ENCODE measurements at places on chromosomes 3 and 15. TPM values are rescaled to one million over a fixed set of nuclear protein-coding genes. Genes with fewer than 3 reads are reported as not detected.

- no peak for DNase-seq
- no peak overlapping the region for H3K27ac ChIP-seq
- no peaks in the 10 kb centered on the region for H3K4me1 ChIP-seq
- no peak overlapping the region for H3K4me3 ChIP-seq
These were observed 14.2 kb downstream of the CPA3 start for GRCh38 chr3:148879256-148879655.

- H3K27ac ChIP-seq, result no peak overlapping the region
- H3K4me1 ChIP-seq, result no peaks in the 10 kb centered on the region
- H3K27me3 ChIP-seq, result no peaks in the 10 kb centered on the region
- no peak for DNase-seq
These were observed 92.8 kb downstream of the DAPK2 start for GRCh38 chr15:63953524-63953923.

The SLC9C1 gene
- not detected for total RNA-seq

The TNFSF10 gene
- 44.0 TPM for total RNA-seq

- no peak overlapping the region for H3K27ac ChIP-seq
- H3K36me3 ChIP-seq, result no peaks in the 10 kb centered on the region
- H3K4me3 ChIP-seq, result no peak overlapping the region
- no peaks in the 10 kb centered on the region for H3K4me1 ChIP-seq
These were observed 432.1 kb downstream of the NSUN3 start for GRCh38 chr3:94494992-94495391.

DNA sequence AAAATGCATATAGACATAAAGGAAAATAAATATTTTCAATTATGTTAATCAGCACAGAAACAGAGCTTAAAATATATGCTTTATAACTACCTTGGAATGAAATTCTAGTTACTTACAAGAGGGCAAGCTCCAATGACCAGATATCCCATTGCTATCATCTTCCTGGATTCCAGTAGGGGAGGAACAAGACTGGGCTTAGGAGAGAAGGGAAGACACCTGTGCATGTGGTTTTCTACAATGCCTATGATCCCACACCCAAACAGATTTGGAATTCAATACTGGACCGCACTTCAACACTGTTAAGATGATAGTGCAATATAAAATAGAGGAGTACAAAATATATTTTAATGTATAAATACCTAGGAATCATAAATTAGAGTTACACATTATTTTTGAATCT lies 79.6 kb downstream of the ARPP21 start:
- H3K27me3 ChIP-seq, result no peaks in the 10 kb centered on the region
- no peaks in the 10 kb centered on the region for H3K4me1 ChIP-seq
- H3K36me3 ChIP-seq, result no peaks in the 10 kb centered on the region

DNA sequence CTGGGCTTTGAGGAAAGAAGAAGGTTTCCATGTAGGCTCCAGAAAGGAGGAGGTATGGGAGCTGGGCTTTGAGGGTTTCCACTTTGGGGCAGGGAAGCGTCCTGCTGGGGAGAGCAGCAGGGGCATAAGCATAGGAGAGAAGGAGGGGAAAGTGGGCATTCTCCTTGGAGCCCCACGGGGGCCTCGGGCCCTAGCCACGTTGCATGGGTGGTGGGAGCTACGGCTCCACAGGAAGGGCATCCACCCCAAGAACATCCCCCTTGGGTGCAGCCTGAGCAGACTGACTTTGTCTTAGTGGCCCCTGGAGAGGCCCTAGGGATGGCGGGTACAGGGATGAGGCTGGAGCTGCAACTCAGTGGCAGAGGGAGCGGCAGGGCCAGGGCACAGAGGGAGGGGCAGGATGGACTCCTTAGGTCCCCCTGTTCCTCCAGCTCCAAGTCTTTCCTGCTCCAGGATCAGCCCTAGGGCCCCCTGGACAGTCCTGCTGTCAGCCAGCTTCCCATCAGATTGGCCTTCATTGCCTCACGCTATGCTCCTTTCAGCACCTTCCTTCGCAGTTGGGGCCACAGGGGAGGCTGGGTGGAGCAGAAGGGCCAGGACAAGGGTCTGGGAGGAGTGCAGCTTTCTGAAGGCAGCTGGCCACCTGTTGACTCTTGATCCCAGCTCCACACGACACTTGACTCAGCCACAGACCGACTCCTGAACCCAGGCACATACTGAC lies 22.9 kb downstream of the PRR20G start:
- H3K27ac ChIP-seq, result no peak overlapping the region
- no peak for DNase-seq
- H3K4me1 ChIP-seq, result no peaks in the 10 kb centered on the region
- no peak overlapping the region for H3K4me3 ChIP-seq
- peaks cover 3% of the 10 kb centered on the region for H3K27me3 ChIP-seq
- H3K36me3 ChIP-seq, result no peaks in the 10 kb centered on the region

DNA sequence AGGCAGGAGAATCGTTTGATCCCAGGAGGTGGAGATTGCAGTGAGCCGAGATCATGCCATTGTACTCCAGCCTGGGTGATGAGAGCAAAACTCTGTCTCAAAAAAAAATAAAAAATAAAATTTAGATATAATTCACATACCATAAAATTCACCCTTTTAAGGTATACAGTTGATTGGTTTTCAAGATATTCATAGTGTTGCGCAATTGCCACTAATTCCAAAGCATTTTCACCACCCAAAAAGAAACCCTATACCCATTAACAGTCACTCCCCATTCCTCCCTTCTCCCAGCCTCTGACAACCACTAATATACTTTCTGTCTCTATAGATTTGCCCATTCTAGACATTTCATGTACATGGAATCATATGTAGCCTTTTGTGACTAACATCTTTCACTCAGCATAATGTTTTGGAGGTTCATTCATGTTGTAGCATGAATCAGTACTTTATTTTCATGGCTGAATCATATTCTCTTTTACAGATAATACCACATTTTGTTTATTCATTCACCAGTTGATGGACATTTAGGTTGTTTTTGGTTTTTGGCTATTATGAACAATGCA lies 116.7 kb downstream of the RASA2 start:
- no peak overlapping the region for H3K4me3 ChIP-seq

- H3K4me3 ChIP-seq, result no peak overlapping the region
- H3K27ac ChIP-seq, result no peak overlapping the region
- DNase-seq, result no peak
These were observed 54.0 kb upstream of the POMGNT2 start for GRCh38 chr3:43159876-43160255.

The CTXN2 gene
- not detected for total RNA-seq

The AMIGO3 gene
- 0.72 TPM for total RNA-seq

DNA sequence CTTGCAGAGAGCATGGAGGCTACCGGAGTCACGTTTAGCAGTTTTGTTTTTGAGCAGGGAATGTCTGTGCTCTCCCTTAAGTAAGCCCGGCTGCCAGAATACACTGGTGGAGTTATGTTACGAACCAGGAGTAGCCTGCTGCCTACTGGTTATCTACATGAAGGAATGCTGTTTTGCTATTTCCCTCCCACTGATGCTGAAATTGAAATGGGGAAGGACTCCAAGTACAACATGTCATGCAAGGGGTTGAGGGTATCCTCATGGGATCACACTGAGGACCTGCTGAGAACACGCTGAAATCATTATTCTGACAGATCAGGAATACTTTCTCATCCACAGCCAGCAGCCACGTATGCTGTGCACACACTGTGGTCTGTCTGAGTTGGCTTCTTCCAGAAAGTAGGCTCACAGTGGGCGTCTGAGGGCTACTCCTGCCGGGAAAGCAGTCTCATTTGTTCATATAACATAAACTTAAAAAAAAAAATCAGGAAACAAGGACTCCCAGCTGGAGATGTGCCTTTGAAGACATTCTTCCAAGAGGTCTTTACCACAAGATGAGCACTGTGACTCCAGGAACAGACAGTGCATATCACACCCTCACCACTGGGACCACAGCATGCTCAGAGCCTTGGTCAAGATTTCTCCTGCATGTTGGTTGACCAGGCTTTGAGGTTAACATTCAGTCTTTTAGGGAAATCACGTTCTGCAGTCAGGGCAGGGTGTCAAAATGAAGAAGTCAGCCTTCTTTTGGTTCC lies 300.4 kb upstream of the RASGRP1 start:
- no peaks in the 10 kb centered on the region for H3K4me1 ChIP-seq
- H3K27me3 ChIP-seq, result peaks cover 14% of the 10 kb centered on the region
- no peak overlapping the region for H3K4me3 ChIP-seq
- no peak for DNase-seq

DNA sequence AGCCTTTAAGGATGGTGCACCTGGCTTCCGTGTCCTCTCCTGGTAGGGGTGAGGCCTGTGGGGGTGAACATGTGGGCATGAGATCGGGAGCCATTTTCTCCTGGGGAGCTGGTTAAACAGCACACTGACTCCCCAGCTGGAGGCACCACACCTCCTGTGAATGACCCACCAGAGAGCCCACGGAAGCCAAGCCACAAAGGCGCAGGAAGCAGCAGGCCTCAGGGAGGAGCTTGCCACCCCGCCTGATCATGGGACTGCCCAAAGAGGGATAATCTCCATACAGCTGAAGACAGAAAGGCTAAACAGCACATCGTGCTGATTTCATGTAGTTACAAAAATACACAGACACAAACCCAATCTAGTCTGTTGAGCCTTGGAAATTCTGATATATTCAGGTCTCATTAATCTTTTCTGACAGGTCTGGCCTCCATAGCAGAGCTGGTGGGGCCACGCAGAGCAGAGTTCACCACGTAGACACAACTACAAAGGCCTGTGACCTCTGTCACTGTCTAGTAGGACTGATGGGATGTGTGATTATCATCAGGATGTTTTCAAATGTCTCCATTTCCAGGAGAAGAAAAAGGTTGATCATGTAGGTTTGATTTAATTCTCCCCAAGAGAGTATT lies 75.2 kb downstream of the DUT start:
- DNase-seq, result no peak
- no peak overlapping the region for H3K27ac ChIP-seq
- no peaks in the 10 kb centered on the region for H3K4me1 ChIP-seq
- no peaks in the 10 kb centered on the region for H3K36me3 ChIP-seq
- H3K27me3 ChIP-seq, result no peaks in the 10 kb centered on the region

The ECE2 gene
- not detected for total RNA-seq

The BAHD1 gene
- total RNA-seq, result 21.9 TPM

DNA sequence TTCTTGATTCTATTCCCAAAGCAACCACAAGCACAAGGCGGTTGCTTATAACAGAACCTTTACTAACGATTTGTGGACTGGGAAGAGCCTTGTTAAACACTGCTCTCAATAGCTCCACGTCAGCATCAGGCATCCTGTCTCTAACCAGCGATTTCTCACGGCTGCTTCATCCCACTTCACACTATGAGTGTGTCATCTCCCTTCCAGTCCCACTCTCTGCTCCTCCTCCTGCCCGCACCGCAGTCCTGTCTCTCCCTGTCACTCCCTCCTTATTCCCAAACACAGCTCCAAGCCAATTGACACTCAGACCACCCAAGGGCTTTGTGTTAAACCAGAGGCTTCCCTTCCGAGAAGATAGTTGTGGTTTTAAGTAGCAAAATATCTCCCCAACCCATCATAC lies 94.8 kb downstream of the ABHD5 start:
- H3K27me3 ChIP-seq, result peaks cover 22% of the 10 kb centered on the region
- H3K36me3 ChIP-seq, result no peaks in the 10 kb centered on the region
- no peak overlapping the region for H3K27ac ChIP-seq
- DNase-seq, result no peak
- H3K4me1 ChIP-seq, result no peaks in the 10 kb centered on the region

The LIPH gene
- total RNA-seq, result 0.19 TPM

GRCh38 chr3:191631496-191631895 lies 170.5 kb downstream of the PYDC2 start:
- H3K27me3 ChIP-seq, result no peaks in the 10 kb centered on the region
- no peaks in the 10 kb centered on the region for H3K36me3 ChIP-seq
- H3K4me1 ChIP-seq, result no peaks in the 10 kb centered on the region
- no peak overlapping the region for H3K4me3 ChIP-seq
- no peak overlapping the region for H3K27ac ChIP-seq

The HTR3E gene
- total RNA-seq, result not detected

- H3K27ac ChIP-seq, result no peak overlapping the region
- peaks cover 24% of the 10 kb centered on the region for H3K4me1 ChIP-seq
- DNase-seq, result no peak
- H3K27me3 ChIP-seq, result no peaks in the 10 kb centered on the region
- H3K4me3 ChIP-seq, result no peak overlapping the region
These were observed 26.8 kb downstream of the FNDC3B start for GRCh38 chr3:172065967-172066762.

DNA sequence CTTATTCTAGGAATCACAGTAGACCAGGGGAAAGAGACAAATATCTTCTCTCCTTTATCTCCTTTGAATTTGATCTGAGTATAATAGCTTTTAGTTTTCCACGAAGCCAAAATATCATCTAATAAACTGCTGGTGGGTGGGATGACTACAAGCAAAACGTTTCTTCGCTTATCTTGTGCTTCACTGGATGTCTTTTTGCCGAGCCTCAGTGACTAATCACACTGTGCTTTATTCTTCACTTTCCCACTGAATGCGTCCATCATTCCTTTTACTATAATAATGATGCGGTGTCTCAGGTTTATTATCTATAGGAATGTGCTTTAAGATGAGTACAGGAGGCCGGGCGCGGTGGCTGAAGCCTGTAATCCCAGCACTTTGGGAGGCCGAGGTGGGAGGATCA lies 32.5 kb downstream of the CEP152 start:
- peaks cover 7% of the 10 kb centered on the region for H3K4me1 ChIP-seq
- H3K27me3 ChIP-seq, result no peaks in the 10 kb centered on the region
- DNase-seq, result no peak
- H3K36me3 ChIP-seq, result peaks cover 14% of the 10 kb centered on the region
- no peak overlapping the region for H3K27ac ChIP-seq

GRCh38 chr3:40470701-40471100 lies 6.2 kb upstream of the ZNF619 start:
- H3K4me3 ChIP-seq, result no peak overlapping the region
- H3K27me3 ChIP-seq, result no peaks in the 10 kb centered on the region
- H3K27ac ChIP-seq, result no peak overlapping the region
- H3K36me3 ChIP-seq, result peaks cover 5% of the 10 kb centered on the region

The SLC22A13 gene
- 1.0 TPM for total RNA-seq
